ENCODE measurements at places on chromosomes 3 and 15.

- no peak for DNase-seq
These were observed 48.9 kb upstream of the AMOTL2 start for GRCh38 chr3:134423153-134423552.

DNA sequence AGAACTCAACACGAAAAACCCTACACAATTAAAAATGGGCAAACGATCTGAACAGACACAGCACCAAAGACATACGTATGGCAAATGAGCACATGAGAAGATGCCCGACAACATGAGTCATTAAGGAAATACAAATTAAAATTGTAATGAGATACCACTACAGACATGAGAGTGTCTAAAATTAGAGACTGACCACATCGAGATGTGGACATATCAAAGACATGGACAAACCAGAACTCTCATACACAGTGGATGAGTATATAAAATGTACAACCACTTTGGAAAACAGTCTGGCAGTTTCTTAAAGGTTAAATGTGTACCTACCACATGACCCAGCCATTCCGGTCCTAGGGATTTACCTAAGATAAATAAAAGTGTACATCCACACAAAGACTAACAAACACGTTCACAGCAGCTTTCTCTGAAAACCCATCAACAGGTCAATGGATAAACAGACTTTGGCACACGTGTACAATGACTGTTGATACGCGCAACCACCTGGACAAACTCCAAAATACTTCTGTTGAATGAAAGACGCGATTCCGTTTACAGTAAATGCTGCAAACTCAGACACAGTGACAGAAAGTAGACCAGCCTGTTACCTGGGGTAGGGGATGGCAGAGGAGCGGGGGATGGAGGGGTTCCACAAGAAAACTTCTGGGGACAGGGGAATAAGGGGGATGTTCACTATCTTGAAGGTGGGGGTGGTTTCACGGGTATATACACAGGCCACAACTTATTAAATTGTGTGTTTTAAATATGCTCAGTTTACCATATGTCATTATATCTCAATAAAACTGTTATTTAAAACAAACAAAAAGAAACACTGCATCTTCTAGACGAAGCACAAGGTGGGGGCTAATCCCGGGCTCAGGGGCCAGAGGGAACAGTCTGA is 2.1 kb downstream of the TNK2 start:
- no peak for DNase-seq

- no peak for DNase-seq
These were observed 59.7 kb downstream of the DPH6 start for GRCh38 chr15:35486296-35486695.

- DNase-seq = no peak
These were observed 65.7 kb upstream of the CHMP2B start for GRCh38 chr3:87161417-87161816.

DNA sequence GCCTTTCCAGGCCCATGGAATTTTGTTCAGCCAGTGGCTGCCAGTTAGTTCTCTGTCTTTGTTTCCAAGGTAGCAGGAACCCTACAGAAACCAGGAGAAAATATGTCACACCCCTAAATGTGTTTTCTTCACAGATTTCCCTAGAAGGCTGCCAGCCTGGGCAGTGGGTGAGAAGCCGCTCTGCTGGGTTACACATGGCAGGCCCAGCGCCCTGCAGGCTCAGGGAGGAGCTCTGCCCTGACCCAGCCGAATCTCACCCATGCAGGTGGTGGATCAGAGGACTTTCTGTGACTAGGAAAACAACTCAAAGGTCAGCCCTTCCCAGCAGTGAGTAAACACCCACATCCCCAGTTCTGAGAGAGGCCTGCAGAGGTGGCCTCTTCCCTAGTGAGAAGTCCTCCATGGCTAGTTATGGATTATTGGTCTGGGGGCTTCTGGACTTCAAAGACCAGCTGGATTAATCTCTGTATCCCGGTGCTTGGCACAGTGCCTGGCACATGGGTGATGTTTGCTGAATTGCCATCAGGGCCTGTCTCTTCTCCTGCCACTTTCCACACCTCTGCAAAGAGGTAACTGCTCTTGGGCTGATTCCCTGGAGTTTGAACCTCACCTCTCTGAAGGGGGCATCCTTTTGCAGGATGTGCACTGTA is 34.7 kb upstream of the BDH1 start:
- DNase-seq = peak; percentile 2

- DNase-seq = peak; percentile 22
These were observed 31.0 kb upstream of the ZCWPW2 start for GRCh38 chr3:28317438-28318022.

DNA sequence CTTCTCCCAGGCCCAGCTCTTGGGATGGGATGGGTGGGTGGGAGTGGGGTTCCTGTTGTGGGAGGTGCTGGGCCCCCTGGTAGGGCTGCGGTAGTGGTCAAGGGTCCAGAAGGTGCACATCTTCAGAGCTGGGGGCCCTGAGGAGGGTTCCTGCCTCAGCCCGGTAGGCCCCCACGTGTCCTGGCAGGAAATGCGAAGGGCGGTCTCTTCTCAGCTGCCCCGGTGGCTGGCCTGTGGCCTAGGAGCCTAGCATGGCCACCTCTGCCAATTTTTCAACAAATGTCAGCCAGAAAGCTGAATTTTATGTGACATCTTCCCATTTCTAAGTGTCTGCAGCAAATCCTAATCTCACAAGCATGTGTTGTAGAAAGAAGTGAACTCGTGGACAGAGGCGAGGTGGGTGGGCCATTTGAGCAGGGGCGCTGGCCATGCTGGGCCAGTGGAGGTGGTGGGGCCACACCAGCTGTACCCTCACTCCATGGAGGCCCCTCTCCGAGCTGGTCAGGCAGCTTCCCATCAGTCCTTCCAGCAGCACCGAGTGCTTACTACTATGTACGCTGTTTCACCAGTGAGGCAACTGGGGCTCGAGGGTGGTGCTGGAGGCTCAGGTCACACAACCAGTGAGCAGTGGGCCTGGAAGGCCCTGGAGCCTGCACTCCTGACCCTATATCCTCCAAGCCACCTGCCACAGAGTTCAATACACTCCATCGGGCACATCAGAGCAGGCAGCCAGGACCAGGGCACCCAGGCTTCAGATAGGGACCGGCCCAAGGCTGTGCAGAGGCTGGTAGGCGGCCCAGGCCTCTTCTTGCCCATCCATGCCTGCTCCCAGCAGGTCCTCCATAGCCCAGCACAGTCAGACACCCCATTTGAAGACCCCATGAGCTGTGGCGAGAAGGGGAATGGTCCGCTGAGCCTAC is 23.2 kb downstream of the FBLN2 start:
- no peak for DNase-seq

GRCh38 chr3:182238126-182238525 is 526.4 kb downstream of the SOX2 start:
- no peak for DNase-seq

- no peak for DNase-seq
These were observed 177.0 kb downstream of the ZBBX start for GRCh38 chr3:167203062-167203461.

GRCh38 chr15:39025321-39025720 is 460.7 kb upstream of the RASGRP1 start:
- no peak for DNase-seq

DNA sequence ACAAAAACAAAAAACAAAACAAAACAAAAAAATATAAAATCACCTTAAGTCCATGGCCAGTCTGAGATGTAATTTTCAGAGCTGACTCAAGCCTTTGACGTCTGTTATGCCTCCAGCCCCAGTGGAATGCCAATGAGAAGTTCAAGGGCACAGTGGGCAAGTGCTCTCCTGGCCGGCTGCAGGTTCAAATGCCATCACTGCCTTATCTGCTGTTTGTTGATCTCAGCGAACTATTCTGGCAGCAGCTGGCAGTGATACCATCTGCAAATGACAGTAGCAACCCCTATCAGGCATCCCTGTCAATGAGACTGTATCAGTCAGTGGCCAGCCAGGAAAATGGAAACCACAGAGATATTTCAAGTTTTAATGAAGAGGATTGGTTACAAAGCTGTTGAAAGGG is 10.8 kb upstream of the PDE8A start:
- no peak for DNase-seq

GRCh38 chr15:99197856-99198255 is 51.5 kb downstream of the TTC23 start:
- no peak for DNase-seq

GRCh38 chr3:133820889-133821675 is 15.5 kb downstream of the SRPRB start:
- DNase-seq = no peak

DNA sequence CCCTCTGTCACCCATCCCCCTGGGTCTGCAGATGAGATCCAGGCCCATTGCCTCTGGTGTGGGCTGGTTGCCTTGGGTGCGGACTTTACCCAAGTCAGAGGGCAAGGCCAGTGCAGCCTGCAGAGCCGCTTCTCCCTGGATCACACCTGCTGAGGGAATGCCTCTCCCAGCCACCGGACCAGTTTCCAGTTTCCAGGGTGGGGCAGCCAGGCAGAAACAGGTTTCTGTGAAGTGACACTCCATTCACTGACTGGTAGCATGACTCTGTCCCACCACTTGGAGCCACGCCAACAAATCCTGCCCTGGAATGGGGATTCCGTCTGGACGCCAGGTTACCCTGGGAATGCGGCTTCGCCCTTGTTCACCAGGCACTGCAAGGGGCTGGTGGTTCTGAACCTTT is 30.0 kb downstream of the PAQR5 start:
- no peak for DNase-seq

DNA sequence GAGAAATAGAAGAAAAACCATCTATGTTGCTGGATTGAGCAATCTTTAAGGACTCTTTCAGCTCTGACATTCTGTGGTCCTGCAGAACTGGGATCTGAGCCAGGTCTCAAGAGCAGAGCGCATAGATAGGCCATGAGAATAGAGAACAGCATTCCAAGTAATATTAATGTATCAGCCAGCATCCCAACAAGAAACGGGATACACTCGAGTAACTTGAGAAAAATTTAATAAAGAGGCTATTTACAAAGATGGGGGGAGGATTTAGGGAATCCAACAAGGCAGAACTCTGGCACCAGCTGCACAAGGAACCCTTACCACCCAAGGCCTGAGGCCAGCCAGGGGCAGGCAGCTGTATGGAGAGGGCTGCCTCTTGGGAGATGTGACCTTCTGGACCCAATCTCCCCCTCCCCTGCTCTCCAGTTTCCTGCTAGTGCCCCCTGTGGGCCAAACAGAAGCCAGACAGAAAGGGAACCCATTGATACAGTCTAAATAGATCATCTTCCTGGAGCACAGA is 8.2 kb downstream of the TMOD2 start:
- DNase-seq = no peak

GRCh38 chr3:39540162-39540921 is 72.9 kb downstream of the MOBP start:
- no peak for DNase-seq

DNA sequence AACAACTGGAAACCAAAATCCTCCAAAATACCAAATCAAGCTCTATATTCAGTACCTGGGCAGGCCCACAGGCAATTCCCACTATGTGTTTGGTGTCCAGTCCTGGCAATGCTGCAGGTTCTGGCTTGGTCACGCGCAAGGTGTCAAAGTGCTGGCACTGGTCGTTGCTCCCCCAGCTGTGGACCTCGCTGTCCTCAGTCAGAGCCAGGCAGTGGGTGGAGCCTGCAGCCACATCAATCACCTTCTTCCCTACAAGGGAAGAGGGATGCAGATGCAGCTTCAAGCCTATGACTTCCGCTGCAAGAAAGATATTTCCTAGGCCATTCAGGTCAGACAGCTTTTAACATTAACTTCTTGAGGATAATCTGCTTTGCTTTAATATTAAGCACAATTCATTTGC is 61.3 kb downstream of the HERC2 start:
- no peak for DNase-seq

- DNase-seq = peak; percentile 53
These were observed 49.7 kb upstream of the MYZAP start for GRCh38 chr15:57541805-57542504.

- no peak for DNase-seq
These were observed 470.5 kb upstream of the THBS1 start for GRCh38 chr15:39110336-39110735.

DNA sequence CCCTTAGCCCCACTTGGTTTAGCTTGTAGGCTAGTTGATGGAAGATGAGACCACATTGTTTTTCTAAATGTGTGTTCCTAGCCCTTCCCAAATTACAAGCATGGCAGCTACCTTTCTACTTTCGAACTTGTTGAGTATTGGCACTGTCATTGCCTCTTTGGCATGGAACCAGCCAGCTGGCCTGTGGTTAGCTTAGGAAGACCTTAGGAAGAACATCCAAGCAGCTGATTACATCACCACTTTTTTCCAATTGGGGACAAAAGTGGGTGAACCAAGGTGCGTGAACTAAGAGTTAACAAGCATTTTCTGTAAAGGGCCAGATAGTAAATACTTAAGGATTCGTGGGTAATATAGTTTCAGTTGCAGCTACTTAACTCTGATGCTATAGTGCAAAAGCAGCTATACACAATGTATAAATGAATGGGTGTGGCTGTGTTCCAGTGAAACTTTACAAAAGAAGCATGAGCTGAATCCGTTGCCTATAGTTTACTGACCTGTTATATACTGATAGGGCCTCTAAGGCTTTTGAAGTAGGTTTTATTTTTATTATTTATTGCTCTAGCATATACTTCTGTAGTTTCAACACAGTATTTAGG is 8.5 kb downstream of the KLHL18 start:
- no peak for DNase-seq

- no peak for DNase-seq
These were observed 37.1 kb downstream of the CTXND1 start for GRCh38 chr15:80214910-80215309.

GRCh38 chr15:35673093-35673684 is 127.2 kb upstream of the DPH6 start:
- no peak for DNase-seq

DNA sequence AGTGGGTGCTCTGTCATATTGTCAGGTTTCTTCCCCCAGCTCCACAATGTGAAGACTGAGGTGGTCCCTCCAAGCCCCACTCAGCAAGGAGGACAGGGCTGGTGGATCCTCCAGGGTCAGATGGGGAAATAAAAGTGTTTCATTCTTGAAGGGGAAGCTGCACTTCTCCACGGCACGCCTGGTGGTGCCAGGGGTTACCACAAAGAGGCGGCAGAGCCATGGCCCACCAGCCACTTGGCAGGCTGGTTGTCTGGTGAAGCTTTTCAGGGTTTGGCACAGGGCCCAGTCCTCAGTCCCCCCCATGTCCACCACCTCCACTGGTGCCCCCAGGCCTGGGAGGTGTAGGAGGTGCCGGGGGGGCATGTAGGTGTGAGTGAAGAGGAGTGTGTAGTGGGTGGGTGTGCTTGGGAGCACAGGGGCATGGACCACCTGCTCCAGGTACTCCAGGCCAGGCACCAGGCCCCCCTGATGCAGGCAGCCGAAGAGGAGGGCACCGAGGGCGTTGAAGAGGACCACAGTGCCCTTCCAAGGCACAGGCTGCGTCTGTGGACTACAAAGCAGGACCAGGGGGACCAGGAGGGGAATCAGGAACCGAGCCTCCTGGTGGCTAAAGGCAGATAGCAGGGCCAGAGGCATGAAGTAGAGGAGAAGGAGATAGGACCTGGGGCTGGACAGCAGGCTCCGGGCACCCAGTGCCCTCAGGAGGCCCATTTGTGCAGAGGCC is 5.0 kb upstream of the NCBP2 start:
- no peak for DNase-seq

DNA sequence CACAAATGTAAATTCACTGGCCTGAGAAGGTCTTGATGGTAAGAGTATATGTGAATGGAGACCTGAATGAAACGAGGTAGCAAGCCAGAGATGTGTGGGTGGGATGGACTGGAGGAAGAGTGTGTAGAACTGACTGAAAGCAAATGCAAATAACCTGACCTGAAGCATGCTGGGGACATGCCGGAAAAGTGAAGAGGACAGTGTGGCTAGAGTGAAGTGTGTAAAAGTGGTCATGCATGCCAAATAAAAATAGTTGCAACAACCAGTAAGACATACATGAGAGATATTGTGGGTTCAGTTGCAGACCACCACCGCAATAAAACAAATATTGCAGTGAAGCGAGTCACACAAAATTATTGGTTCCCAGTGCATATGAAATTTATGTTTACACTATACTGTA is 82.3 kb downstream of the LPP start:
- DNase-seq = no peak
